ENCODE measurements at places on chromosomes 2 and 18. TPM values are rescaled to one million over a fixed set of nuclear protein-coding genes. Genes with fewer than 3 reads are reported as not detected.

Gene CROCC2
- not detected for total RNA-seq

Gene TCF23
- total RNA-seq: not detected

Gene SCYGR3
- not detected for total RNA-seq

Gene TAF4B
- total RNA-seq: 71.1 TPM

DNA sequence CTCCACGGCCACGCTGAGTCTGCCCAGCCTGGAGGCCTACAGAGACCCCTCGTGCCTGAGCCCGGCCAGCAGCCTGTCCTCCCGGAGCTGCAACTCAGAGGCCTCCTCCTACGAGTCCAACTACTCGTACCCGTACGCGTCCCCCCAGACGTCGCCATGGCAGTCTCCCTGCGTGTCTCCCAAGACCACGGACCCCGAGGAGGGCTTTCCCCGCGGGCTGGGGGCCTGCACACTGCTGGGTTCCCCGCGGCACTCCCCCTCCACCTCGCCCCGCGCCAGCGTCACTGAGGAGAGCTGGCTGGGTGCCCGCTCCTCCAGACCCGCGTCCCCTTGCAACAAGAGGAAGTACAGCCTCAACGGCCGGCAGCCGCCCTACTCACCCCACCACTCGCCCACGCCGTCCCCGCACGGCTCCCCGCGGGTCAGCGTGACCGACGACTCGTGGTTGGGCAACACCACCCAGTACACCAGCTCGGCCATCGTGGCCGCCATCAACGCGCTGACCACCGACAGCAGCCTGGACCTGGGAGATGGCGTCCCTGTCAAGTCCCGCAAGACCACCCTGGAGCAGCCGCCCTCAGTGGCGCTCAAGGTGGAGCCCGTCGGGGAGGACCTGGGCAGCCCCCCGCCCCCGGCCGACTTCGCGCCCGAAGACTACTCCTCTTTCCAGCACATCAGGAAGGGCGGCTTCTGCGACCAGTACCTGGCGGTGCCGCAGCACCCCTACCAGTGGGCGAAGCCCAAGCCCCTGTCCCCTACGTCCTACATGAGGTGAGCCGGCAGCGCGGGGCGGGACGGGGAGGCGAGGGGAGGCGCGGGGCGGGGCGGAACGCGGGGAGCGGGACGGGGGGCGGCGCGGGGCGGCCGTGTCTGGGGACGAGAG, 15.2 kb downstream of the NFATC1 start:
- no peak overlapping the region for H3K4me3 ChIP-seq
- H3K4me1 ChIP-seq: peaks cover 5% of the 10 kb centered on the region
- no peaks in the 10 kb centered on the region for H3K27me3 ChIP-seq
- H3K36me3 ChIP-seq: peaks cover 10% of the 10 kb centered on the region
- no peak for DNase-seq

GRCh38 chr2:71226096-71226964, 573 bp downstream of the PAIP2B start:
- H3K27ac ChIP-seq: peak overlapping the region; percentile 31
- H3K36me3 ChIP-seq: no peaks in the 10 kb centered on the region
- no peaks in the 10 kb centered on the region for H3K27me3 ChIP-seq
- peak; percentile 70 for DNase-seq
- peak overlapping the region; percentile 74 for H3K4me3 ChIP-seq

DNA sequence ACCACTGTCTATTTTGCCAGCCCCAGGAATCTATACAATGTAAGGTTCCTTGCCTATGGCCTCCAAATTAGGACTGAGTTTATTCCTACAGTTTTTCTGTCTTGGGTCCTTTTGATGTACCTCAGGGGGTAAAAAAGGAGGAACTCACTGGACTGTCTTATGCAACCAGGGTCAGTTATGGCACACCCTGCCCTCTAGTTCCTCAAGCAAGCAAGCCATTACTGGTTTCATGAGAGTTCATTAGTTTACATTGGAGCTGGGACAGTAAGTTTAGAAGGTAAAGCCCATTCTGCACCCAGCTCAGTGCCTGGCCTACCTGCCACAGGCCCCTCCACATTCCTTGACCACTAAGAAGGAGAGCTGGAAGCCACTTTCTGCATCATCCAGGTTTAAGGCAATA, 68.7 kb upstream of the WIPF1 start:
- H3K36me3 ChIP-seq: no peaks in the 10 kb centered on the region
- H3K4me1 ChIP-seq: peaks cover 6% of the 10 kb centered on the region
- DNase-seq: no peak

DNA sequence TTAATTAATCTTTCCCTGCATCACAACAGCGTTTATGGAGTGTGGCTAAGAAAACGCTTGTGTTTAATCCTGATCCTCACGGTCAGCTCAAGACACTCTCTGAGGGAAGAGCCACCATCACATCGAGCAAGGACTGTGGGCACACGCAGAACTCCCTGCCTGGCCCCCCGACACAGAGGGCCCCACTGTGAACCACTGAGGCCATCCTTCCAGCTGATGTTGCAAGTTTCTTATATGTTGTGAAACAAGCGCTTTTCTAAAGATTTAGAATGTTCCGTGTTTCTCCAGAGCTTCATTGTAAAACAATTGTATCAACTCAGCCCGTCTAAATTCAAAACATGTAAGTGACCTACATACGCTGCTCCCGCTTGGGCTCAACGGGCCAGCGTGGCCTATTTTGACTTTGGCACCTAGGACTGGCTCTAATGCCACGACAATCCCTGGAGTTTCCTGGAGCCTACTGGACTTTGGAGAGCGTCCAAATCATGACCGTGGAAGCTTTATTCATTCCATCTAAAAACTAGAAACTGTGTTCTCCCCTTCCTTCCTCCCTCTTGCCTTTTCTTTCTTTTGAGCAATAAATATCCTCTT, 34.9 kb downstream of the SERPINE2 start:
- no peaks in the 10 kb centered on the region for H3K4me1 ChIP-seq
- H3K27me3 ChIP-seq: no peaks in the 10 kb centered on the region
- H3K27ac ChIP-seq: no peak overlapping the region
- no peak overlapping the region for H3K4me3 ChIP-seq

- no peaks in the 10 kb centered on the region for H3K36me3 ChIP-seq
- H3K4me3 ChIP-seq: no peak overlapping the region
- peak; percentile 27 for DNase-seq
- H3K27me3 ChIP-seq: no peaks in the 10 kb centered on the region
- peaks cover 25% of the 10 kb centered on the region for H3K4me1 ChIP-seq
Measured at GRCh38 chr2:37563375-37564015, 107.9 kb downstream of the CDC42EP3 start.

GRCh38 chr2:229752970-229753729, 38.8 kb upstream of the DNER start:
- no peak overlapping the region for H3K27ac ChIP-seq
- no peak for DNase-seq
- H3K36me3 ChIP-seq: no peaks in the 10 kb centered on the region
- no peak overlapping the region for H3K4me3 ChIP-seq
- no peaks in the 10 kb centered on the region for H3K27me3 ChIP-seq
- H3K4me1 ChIP-seq: no peaks in the 10 kb centered on the region

- no peaks in the 10 kb centered on the region for H3K27me3 ChIP-seq
- H3K4me1 ChIP-seq: peaks cover 96% of the 10 kb centered on the region
- DNase-seq: peak; percentile 67
- H3K36me3 ChIP-seq: peaks cover 36% of the 10 kb centered on the region
- H3K27ac ChIP-seq: peak overlapping the region; percentile 96
Measured at GRCh38 chr2:210460322-210461227, 16.0 kb downstream of the LANCL1 start.

DNA sequence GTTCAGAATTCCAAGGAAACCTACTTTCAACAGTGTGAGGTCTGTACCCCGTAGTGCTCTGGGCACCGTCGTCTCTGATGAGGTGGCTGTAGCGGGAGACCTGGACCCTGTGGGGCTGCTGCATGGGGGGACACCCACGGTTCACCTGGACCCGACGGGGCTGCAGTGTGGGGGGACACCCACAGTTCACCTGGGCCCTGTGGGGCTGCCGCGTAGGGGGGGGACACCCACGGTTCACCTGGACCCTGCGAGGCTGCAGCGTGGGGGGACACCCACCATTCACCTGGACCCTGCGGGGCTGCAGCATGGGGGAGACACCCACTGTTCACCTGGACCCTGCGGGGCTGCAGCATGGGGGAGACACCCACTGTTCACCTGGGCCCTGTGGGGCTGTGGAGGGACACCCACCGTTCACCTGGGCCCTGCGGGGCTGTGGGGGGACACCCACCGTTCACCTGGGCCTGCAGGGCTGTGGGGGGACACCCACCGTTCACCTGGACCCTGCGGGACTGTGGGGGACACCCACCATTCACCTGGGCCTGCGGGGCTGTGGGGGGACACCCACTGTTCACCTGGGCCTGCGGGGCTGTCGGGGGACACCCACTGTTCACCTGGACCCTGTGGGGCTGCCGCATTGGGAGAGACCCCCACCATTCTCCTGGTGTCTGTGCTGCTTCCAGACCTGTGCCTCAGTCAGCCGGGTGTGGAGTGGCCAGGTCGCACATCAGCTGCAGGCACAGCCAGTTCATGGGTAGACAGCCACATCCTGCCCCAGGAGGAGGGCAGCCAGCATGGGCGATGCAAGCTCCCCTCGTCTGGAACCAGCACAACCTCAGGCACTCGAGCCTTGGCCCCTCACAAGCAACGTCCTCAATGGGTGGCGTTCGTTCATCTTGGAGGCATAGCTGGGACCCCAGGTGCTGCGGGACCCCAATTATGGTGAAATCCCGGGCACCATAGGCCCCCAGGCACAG, 114.5 kb downstream of the TMEM18 start:
- H3K27ac ChIP-seq: no peak overlapping the region
- no peaks in the 10 kb centered on the region for H3K36me3 ChIP-seq
- H3K4me1 ChIP-seq: no peaks in the 10 kb centered on the region
- no peak overlapping the region for H3K4me3 ChIP-seq
- no peaks in the 10 kb centered on the region for H3K27me3 ChIP-seq

GRCh38 chr2:51000849-51001617, 30.9 kb downstream of the NRXN1 start:
- DNase-seq: no peak
- H3K27ac ChIP-seq: no peak overlapping the region
- H3K4me3 ChIP-seq: no peak overlapping the region
- H3K27me3 ChIP-seq: no peaks in the 10 kb centered on the region
- no peaks in the 10 kb centered on the region for H3K36me3 ChIP-seq
- H3K4me1 ChIP-seq: no peaks in the 10 kb centered on the region

GRCh38 chr18:67665266-67665665, 148.7 kb upstream of the DSEL start:
- H3K27ac ChIP-seq: no peak overlapping the region
- H3K4me3 ChIP-seq: no peak overlapping the region
- no peaks in the 10 kb centered on the region for H3K4me1 ChIP-seq
- no peak for DNase-seq

- H3K27me3 ChIP-seq: no peaks in the 10 kb centered on the region
- H3K4me1 ChIP-seq: no peaks in the 10 kb centered on the region
- H3K36me3 ChIP-seq: no peaks in the 10 kb centered on the region
- H3K27ac ChIP-seq: no peak overlapping the region
Measured at GRCh38 chr2:12606472-12607000, 110.2 kb upstream of the TRIB2 start.

DNA sequence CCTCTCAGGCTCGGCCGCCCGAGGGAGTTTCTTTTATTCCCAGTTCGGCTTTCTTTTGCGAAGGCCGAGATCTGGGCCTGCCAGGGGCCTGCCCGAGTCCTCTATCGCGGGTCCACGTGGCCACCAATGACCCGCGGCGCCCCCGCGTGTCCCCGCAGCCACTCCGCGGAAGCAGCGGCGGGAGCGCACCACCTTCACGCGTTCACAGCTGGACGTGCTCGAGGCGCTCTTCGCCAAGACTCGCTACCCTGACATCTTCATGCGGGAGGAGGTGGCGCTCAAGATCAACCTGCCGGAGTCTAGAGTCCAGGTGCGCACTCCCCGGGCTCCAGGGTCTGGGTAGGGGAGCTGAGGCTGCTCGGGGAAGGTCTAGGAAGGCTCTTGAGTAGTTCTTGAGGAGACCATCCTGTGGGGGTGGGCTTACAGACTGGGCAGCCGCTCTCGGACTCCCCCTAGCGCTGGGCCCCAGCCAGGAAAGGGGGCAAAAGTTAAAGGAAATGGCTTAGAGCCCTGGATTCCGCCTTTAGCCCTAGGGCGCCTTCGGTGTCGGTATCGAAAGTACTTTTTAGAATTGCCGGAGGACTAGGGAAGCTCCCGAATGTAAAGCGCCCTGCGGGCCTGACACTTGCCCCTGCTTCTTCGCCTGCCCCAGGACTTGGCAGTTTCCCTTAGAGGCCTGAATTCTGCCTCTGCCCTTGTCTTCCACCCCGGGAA, 3.4 kb downstream of the OTX1 start:
- H3K27me3 ChIP-seq: no peaks in the 10 kb centered on the region
- H3K4me3 ChIP-seq: no peak overlapping the region
- peaks cover 23% of the 10 kb centered on the region for H3K4me1 ChIP-seq
